Left lung (tissue), 14 donors: ENCODE measurements at places on chromosomes 11 and 22. TPM values are rescaled to one million over a fixed set of nuclear protein-coding genes. Genes with fewer than 3 reads are reported as not detected.

- DNase-seq = no peak
Measured at GRCh38 chr22:38774496-38775166, 18.8 kb upstream of the SUN2 start.

GRCh38 chr22:47086596-47087248, 324.3 kb downstream of the TBC1D22A start:
- DNase-seq = no peak

GRCh38 chr11:96969251-96969650, 579.4 kb downstream of the JRKL start:
- no peak for DNase-seq

GRCh38 chr11:113690619-113691569, 15.2 kb downstream of the TMPRSS5 start:
- no peak for DNase-seq

- DNase-seq = no peak
Measured at GRCh38 chr11:85756401-85757200, 54.3 kb downstream of the SYTL2 start.

- no peak for DNase-seq
Measured at GRCh38 chr11:763073-763463, 14.2 kb downstream of the GATD1 start.

PLEKHB1 gene
- polyA plus RNA-seq = 10.4 TPM

WBP2NL gene
- polyA plus RNA-seq = 2.5 TPM

HINFP gene
- polyA plus RNA-seq = 39.3 TPM
